Left lung (tissue), 14 donors: ENCODE measurements at places on chromosomes 11 and 22.

DNA sequence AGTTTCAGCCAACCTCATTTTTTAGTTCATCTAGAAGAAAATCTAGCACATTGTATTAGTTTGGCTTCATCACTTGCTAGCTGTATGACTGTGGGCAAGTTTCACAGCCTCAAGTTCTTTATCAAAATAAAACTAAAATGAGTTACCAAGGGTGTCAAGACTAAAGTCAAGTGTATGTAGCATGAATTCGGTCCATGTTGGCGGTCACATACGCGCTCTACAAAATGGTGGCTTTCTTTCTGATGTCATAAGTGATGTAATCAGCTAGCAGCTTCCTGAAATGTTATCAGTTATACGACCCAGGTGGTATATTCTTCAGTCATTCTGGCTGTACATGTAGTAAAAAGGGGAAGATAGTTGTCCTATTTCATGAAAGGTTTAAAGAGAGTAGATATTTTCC is 50.5 kb downstream of the POLD3 start:
- DNase-seq: no peak

GRCh38 chr11:35061516-35062440 is 77.2 kb upstream of the CD44 start:
- no peak for DNase-seq

DNA sequence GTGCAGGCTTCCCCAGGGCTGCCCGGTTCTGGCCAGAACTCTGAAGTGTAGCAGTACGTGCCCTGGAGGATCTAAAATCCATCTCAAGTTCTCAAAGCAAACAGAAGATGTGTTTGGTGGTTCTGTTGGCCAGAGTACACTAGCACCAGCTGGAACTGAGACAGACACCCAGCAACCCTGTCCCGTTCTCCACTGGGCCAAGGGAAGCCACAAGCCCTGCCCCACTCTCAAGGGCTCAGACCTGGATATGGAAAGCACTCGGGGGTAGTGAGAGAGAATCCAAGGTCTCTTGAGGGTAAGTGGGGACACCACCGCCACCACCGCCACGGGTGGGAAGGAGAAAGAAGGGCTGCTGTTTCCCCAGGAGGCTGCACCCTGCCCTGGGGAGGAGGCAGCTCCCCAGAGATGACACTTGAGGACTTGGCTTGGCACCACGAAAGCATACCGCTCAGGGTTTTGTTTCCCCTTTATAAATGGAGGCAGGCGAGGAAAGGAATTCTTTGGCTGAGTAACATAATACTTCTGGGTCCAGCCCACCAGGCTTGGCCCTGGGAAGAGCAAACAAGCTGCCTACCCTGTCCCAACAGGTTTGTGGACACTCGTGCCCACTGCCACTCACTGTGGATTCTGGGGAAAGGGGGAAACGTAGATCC is 56.1 kb upstream of the POU2AF1 start:
- no peak for DNase-seq

- no peak for DNase-seq
These were observed 16.9 kb upstream of the ALX4 start for GRCh38 chr11:44326615-44327475.

DNA sequence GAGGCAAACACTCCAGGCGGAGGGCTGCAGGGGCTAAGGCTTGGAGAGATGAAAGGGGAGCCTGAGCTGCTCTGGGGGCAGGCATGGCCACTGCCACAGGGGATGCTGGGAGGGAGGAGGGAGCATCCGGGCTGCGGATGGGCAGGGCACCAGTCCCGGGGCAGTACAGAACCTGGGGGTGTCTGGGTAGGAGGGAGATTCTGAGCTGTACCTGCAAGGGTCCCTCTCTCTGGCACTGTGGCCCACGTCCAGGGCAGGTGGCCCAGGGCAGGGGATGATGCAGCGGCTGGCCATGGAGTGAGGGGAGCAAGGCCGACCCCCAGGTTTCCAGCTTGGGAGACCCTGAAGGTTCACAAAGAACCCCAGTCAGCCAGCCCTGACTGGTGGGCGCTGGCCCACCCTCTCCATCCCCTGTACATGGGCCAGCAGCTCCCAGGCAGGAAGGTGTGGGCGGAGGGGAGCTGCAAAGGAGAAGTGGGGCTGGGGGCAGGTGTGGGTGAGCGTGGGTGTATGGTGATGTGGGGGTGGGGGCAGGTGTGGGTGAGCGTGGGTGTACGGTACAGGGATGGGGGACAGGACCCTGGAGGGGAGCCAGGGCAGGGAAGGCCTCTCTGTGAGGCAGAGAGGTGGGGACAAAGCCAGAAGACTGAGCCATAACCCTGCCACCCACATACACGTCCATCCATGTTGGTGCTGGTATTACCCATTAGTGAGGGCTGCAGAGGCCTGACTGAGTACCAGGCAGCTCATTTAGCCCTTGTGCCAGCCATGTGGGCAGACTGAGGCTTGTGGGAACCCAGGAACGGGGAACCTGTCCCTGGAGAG is 2.2 kb upstream of the TNFRSF13C start:
- DNase-seq: no peak

DNA sequence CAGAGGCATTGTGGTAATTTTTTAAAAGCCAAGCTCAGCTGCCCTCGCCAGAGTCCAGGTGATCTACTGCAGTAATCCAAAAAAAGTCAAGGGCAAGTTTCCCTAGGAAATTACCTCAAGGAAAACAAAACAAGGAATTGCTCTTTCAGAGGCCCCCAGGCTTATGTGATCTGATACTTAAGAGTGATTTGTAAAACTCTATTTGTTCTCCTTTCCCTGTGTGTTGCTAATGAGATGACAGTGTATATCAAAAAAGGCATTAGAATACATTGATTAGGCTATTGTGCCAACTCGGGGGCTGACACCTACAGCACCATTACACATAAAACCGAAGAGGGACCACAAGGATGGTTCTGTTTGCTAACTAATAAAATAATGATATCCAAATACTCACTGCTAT is 44.5 kb upstream of the CHRM4 start:
- no peak for DNase-seq

DNA sequence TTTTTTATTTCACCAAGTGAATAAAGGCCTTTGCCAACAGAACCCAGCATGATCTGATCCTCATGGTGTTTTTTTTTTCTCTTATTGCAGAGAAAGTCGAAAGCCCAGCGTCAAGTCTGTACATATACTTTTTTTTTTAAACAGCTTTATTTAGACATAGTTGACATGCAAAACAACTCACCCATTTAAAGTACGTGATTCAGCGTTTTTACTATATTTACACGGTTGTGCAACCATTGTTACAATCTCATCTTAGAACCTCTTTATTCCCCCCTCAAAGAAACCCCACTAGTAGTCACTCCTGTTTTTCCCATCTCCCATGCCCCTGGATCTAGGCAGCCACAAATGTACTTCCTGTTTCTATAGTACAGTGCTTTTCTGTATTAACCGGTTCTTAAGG is 20.6 kb upstream of the AP1B1 start:
- DNase-seq: no peak
